HFFc6 (cell line): ENCODE measurements at places on chromosomes 13 and 19.

DNA sequence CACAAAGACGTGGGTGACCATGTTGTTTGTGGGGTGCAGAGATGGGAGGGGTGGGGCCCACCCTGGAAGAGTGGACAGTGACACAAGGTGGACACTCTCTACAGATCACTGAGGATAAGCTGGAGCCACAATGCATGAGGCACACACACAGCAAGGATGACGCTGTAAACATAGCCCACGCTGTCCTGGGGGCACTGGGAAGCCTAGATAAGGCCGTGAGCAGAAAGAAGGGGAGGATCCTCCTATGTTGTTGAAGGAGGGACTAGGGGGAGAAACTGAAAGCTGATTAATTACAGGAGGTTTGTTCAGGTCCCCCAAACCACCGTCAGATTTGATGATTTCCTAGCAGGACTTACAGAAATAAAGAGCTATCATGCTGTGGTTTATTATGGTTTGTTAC lies 5.6 kb downstream of the KLK2 start:
- DNase-seq = no peak

- DNase-seq = peak; percentile 28
These were observed 5.0 kb downstream of the ZSCAN5A start for GRCh38 chr19:56309511-56310185.

DNA sequence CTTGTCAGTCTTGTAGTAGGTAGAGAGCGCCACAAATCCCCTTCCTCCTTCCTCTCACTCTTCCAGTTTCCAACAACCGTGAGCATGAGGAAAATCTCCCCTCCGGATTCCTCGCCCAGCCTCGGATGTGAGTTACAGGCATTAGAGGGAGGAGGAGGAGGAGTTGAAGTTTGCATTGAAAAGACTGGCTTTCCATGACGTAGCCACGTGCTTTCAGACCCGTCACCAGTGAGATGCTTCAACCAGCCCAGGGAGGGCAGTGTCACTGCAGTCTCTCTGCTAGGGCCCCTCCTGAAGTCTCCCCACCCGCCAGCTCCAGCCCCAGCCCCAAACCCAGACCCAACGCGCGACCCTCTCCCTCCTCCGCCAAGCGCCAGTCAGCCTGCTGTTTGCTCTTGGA lies 442 bp upstream of the FGF14 start:
- no peak for DNase-seq

- no peak for DNase-seq
These were observed 1.3 kb upstream of the B3GNT8 start for GRCh38 chr19:41428481-41428859.

- no peak for DNase-seq
These were observed 41.0 kb downstream of the MLLT1 start for GRCh38 chr19:6238643-6239281.

DNA sequence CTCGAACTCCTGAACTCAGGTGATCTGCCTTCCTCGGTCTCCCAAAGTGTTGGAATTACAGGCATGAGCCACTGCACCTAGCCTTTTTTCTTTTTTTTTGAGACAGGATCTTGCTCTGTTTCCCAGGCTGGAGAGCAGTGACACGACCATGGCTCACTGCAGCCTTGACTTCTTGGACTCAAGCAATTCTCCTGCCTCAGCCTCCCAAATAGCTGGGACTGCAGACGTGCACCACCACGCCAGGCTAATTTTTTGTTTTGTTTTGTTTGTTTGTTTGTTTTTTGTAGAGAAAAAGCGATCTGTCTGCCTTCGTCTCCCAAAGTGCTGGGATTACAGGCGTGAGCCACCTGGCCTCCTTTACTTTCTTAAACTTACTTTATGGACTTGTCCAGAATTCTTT lies 6.5 kb upstream of the SIN3B start:
- no peak for DNase-seq

DNA sequence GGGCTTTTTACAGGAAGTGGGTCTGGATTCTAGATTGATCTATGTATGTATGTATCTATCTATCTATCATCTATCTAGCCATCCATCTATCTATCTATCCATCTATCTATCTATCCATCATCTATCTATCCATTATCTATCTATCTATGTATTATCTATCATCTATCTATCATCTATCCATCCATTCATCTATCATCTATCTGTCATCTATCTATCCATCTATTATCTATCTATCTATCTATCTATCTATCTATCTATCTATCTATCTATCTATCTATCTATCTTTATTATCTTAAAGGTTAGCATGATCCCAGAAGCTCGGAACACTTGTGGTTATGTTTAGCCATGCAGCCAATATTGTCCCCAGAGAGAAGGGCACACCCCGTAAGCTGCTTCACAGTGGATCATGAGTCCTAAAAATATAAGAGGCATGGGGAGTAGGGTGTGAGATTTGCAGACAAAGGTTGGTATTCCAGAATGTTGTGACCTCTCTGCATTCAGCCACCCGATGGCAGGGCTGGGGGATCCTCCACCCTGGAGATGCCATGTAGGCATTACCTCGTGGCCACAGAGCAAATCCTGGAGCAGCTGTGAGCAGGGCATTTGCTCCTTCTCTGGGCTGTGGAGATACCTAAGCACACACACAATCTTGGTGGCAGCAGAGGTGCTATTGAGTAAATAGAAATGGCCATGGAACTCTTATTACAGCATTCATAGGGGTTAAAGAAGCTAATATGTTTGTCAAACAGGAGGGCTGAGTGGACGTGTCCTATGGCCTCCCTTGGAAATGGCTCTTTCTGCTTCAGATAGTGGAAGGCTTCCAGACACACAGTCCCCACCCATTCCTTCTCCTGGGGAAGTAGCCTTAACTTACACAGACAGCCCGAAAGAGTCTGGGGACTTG lies 310.0 kb upstream of the TSHZ3 start:
- no peak for DNase-seq

DNA sequence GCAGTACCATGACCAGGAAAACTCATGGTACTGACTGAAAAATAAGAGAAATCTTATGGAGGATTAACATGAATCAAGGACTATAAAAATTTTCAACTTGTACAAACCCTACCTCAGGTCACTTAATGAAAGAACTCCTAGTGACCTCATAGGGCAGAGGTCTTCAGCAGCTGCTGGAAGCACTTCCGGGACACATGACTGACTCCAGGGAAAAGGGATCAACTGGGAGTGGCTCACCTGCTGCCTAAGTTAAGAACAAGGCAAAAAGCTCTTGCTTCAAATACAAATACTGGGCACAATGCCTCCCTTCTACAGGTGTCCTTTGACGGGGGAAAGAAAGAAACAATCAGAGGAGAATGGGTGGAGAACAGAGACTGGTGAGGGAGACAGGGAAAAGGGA lies 18.6 kb downstream of the DOCK9 start:
- DNase-seq = no peak

- DNase-seq = no peak
These were observed 1935.4 kb upstream of the PCDH20 start for GRCh38 chr13:63351081-63351480.
